ENCODE measurements at places on chromosomes 1 and 21.
A peak's percentile ranks its signal among the peaks of the same experiment; 100 is the strongest.

DNA sequence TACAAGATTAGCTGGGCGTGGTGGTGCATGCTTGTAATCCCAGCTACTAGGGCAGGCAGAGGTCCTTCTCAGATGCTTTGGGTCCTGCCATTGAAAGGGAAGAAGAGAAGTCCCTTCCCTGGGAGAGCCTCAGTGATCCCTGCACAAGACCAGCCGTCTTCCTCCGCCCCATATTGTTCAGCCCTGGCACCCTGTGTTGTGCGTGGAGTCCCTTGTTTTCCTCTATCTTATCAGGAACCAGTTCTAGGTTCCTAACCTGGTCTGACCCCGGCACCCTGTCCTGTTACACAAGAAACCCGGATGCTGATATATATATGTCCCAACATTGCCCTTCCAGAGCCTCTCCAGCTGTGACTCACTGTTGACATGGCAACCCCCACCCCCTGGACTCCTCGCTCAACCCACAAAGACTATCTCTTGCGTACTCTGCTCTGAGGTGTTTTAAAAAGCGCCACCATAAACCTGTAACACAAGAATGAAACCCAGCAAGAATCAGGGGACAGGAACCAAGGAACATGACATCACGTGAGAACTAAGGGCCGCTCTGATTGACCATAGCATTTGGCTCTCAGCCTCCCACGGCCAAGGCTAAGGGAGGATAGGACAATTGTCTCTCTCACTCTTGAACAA is 4.8 kb downstream of the MX2 start:
- DNase-seq = peak; percentile 91

DNA sequence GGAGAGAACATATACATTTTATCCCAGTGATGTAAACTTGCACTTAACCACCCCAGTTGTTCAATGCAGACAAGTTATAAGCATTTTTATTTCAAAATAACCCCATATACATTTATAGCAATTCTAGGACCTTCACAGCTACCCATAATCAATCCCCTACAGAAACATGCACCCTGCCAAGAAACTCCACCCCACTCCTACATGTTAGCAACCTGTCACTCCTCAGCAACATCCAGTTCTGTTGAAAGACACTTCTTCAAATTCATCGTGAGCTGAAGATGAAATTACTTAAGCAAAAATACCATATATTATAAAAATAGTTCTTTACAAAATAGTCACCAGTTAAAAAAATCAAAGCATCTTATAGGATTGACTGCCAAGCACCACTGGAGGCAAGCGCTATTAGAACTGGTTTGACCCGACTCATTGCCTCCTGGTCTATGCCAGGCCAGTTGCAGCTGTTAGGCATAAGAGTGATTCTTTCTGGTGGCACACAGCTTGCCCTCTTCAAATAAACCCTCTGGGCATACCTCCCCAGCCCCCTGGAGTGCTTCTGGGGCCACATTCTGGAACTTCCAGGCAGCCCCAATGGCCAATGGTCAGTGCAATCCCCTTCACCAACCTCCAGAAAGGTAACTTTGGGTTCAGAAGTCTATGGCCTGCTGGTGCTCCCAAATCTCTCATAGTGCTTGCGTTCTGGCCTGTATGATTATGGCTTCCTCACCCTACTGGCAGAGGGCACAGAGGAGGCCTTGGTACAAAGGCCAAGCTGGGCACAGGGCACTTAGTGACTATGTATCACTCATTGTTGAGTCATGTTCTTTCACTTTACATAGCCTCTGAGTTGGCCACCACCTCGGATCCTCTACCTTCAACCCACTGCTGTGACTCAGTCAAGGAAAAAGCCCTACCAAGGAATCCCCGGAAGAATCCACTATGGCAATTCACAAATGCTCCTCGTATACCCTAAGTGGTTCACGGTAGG is 72.2 kb upstream of the RALGPS2 start:
- DNase-seq = no peak

- no peak for DNase-seq
Observed at GRCh38 chr1:245015031-245015430, 139.8 kb upstream of the KIF26B start.

DNA sequence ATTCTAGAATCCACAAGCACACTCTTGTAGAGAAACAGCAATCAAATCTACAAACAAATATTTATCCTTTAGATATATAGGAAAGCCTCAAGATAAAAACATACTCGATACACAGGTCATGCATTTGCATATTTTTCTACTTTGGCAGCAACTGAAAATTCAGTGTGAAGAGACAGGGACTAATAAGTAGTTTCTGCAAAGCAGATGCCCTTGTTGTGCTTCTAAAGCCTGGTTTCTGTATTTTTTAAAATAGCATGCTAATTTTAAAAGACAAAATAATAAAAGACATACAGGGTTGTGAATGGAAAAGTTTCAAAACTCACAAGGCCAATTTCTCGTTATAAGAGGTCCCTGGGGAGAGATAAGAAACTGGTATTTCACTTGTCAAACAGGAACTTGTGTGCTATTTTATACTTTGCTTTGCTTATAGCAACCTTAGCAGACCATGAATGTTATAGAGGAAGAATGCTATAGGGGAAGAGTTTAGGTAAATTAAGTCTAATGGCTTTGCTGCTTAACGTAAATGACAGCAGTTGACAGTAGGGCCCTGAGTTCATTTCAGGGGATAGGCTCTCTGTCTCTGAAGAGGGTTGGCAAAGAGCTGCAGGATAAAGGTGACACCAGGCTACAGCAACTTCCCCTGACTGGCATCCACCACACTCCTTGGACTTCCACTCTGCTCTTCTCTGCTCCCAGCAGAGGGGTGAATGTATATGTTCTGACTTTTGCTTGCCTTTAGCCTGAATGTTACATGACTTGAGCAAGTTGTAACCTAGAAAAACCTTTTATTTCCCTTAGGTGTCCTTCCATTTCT is 9.4 kb upstream of the RGS13 start:
- DNase-seq = no peak

DNA sequence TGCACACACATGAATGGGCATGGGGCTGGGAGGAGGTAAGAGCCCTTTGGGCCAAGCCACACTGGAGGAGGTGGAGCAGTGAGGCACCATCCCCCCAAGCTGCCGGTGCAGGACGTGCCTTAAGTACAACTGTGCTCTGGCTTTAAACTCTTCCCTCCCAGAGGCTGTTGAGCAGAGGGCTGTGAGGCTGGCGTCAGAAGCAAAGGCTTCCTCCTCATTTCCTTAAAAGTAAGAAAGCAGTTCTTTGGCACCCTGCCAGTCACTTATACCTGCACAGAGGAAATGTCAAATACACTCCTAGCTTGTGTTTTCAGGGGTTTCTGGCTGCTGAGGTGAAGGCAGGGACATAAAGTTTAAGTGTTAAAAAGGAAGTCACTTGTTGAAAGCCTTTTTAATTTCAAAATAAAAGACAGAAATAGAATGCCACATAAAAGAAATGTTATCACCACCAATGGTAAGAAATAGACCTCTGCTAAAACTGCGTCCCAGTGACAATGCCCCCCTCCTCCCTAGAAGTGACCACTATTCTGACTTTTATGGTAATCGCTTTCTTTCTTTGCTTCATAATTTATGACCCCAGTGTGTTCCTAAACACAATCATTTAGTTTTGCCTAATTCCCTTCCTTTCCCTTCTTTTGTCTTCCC is 33.0 kb downstream of the LAMC2 start:
- DNase-seq = no peak

DNA sequence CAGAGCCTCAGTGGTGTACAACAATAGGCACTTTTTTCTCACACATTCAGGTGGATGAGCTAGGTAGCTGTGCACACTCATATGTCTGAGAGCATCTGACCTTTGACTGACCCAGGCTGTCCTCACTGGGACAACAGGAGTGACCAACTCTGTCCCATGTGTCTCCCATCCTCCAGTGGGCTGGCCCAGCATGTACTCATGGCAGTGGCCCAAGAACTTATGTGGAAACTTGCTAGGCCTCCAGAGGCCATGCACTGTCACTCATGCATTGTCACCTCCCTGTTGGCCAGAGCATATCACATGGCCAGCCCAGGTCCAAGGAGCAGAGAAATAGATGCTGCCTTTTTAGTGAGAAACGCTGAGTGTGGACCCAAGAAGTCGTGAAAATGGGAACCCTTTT is 158.8 kb downstream of the IGSF21 start:
- DNase-seq = no peak

DNA sequence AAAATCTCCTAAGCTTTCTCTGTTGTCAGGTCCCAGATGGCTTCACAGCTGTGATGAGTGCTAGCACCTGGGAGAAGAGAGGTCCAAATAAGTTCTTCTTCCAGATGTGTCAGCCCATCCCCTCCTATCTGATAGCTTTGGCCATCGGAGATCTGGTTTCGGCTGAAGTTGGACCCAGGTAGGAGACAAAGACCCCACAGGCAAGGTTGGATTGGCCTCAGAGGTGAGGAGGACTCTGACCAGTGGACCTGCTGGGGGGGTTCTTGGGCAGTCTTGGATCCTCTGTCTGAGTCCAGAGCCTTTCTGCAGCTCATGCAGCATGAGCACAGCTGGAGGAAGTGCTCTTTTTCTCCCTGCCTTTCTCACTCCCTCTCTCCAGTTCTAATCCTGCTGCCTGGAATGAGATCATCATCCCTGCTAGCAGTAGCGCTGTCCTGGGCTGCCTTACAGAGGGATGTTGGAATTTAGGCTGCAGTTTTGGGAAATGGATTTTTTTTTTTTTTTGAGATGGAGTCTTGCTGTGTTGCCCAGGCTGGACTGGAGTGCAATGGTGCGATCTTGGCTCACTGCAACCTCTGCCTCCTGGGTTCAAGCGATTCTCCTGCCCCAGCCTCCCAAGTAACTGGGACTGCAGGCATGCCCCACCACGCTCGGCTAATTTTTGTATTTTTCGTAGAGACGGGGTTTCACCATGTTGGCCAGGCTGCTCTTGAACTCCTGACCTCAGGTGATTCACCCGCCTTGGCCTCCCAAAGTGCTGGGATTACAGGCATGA is 7.1 kb downstream of the RNPEP start:
- DNase-seq = no peak

- no peak for DNase-seq
Observed at GRCh38 chr21:40634141-40634540, 212.8 kb downstream of the DSCAM start.

DNA sequence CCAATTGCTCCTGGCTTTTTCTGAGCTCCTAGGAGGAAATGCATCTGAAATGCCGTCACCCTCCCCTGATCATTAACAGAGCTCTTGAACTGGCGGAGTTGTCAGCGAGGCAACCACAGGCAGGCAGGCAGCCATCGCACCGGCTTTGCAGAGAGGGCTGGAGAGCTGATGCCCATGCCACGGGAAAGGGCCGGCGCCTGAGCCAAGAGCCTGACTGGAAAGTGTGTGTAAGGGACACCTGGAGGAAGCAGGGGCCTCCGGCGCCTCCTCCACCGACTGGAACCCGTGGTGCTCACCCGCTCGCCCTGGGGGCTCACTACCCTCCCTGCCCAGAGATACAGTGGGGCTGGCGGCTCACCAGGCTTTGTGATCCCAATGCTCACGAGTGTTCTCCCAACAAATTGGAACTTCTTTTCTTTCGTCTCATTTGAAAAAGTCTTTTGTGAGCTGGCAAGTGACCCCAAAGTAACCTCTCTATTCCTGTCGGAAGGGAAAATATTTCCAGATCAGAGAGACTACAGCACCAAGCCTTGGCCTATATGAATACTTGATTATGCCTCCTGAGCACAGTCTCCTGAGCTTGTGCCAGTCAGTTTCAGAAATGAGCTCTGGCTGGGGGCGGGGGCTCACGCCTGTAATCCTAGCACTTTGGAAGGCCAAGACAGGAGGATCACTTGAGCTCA is 97.7 kb upstream of the SLC25A33 start:
- peak; percentile 17 for DNase-seq

- no peak for DNase-seq
Observed at GRCh38 chr1:5451671-5452070, 540.6 kb downstream of the NPHP4 start.

DNA sequence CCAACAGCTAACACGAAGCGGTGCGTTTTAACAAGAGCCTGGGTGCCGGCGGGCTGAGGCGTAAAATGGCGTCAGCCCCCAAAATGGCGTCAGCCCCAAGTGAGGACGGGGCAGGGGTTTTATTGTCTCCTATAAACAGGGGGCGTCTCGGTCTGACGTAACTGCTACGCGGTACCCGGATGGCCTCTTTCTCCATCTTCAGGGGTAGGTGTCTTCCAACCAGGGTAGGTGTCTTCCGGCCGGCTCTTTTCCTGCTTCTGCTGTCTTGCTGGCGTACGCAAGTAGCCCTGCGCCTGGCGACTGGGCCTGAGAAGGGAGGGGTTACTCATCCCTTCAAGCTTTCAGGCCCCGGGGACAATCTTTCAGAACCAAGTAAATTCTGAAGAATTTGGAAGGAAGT is 45.3 kb downstream of the LGR6 start:
- DNase-seq = no peak

DNA sequence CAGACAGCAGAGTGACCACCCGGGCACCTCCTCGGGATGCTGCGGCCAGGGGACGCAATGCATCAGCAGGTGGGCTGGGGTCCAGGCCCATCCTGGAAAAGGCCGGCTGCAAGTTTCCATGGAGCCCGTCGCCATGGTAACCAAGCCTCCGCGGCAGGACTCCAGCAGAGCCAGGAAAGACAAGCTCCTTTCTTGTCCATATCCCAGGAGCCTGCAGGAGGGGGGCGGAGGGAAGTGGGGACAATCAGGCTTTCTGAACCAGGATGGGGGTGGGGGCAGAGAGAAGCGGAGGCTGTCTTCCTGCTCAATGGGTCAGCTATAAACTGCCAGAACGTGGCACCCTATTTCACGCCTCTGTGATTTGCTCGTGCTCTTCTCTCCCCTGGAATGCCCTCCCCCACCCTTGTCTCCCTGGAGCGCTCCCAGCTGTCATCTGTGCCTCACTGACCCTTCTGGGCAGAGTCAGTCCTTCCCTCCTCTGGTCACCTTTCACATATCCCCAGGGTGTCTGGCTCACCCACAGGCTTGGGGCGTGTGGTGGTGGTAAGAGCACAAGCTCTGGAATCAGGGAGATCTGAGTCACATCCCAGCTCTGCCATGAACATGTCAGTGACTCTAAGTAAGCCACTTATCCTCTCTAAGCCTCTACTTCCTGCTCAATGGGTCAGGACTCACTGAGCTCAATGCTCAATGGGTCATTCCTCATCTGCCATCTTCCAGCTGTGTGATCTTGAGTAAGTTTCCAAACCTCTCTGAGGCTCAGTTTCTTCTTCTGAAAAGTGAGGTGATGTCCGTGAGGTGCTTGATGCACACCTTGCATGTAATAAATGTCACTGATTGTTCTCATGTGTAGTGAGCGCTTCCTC is 58.9 kb upstream of the LAPTM5 start:
- peak; percentile 93 for DNase-seq

GRCh38 chr1:6424619-6425593 is at the start of gene ESPN:
TSS of gene ESPN (plus strand) at chr1:6424776. CDS start at chr1:6424956, 180 bp downstream.
- DNase-seq = no peak

DNA sequence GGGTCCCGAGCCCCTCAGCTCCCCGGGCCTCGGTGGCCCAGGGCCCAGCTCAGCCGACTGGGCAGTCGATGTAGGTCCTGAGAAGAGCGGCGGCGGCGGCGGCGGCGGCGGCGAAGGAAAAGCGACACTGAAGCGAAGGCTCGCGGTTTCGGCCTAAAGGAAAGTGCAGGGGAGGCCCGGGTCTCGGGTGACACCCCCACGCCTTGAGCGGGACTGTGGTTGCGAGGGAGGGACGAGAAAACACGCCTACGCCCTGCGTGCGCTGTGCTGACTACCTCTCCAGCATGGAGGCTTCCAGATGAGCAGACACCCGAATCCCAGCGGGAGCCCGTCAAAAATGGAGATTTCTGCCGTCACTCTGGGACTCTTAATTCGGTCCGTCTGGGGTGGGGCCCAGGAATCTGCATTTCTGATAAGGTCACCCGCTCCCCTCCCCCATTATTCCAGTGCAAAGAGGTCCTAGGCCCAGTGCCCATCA is 31.2 kb downstream of the DNTTIP2 start:
- DNase-seq = peak; percentile 67

GRCh38 chr1:71600023-71600422 is 519.2 kb upstream of the ZRANB2 start:
- no peak for DNase-seq
